ENCODE measurements at places on chromosomes 1 and 21. TPM values are rescaled to one million over a fixed set of nuclear protein-coding genes. Genes with fewer than 3 reads are reported as not detected.

SLC1A7 gene
- total RNA-seq = not detected

VPS72 gene
- total RNA-seq = 25.7 TPM

PPIAL4G gene
- total RNA-seq = not detected

BATF3 gene
- total RNA-seq = 3.1 TPM

UBXN10 gene
- under 0.01 TPM for total RNA-seq

KLF17 gene
- 0.37 TPM for total RNA-seq
